ENCODE measurements at places on chromosomes 1 and 21.

GRCh38 chr1:153976819-153977249, 640 bp downstream of the JTB start:
- DNase-seq, result no peak

DNA sequence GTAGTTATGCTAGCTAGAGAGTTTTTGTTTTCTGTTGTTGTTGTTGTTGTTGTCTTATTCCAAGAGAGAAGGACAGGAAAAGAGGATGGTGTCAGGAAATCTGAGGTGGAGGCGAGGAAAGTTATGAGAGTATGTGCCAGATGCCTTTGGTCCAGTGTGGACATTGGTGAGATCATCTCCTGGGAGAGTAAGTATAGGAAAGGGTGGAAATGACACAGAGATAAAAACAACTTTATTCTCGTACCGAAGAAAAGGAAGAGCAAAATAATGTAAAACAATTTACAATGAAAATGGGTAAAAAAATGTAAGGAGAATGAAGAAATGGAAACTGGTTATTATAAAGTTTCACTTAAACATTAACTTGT, 97.4 kb upstream of the ADGRL2 start:
- DNase-seq, result no peak

DNA sequence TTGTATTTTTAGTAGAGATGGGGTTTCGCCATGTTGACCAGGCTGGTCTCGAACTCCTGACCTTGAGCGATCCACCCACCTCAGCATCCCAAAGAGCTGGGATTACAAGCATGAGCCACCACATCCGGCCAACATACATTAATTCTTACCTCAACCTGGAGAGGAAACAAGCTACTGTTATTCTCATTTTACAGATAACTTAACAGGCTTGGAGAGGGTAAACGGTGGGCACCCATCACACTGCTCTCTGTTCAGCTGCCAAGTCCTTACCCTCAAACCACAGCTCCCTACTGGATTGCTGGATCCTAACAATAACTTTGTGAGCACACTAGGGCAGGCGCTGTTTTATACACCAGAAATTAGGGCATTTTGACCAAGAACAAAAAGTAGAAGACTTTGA, 93.6 kb upstream of the BARHL2 start:
- DNase-seq, result no peak

- DNase-seq, result no peak
These were observed 124.7 kb downstream of the PCBP3 start for GRCh38 chr21:45768011-45768739.

DNA sequence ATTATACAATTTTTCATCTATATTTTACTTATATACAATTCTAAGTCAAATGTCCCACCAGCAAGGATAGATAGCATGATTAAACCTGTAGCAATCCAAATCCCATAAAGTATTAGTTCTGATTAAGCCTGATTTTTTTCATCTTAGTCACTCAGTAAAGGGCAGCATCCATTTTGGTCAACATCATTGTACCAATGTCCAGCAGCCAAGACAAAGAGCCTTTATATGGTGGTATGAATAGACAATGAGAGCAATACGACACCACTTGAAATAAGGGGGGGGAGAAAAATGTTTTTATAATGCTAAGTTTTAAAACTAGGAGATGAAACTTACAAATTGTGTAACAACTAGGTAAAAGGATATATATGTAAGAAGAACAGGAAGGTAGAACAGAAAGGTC, 7.4 kb downstream of the ZNF644 start:
- DNase-seq, result no peak

DNA sequence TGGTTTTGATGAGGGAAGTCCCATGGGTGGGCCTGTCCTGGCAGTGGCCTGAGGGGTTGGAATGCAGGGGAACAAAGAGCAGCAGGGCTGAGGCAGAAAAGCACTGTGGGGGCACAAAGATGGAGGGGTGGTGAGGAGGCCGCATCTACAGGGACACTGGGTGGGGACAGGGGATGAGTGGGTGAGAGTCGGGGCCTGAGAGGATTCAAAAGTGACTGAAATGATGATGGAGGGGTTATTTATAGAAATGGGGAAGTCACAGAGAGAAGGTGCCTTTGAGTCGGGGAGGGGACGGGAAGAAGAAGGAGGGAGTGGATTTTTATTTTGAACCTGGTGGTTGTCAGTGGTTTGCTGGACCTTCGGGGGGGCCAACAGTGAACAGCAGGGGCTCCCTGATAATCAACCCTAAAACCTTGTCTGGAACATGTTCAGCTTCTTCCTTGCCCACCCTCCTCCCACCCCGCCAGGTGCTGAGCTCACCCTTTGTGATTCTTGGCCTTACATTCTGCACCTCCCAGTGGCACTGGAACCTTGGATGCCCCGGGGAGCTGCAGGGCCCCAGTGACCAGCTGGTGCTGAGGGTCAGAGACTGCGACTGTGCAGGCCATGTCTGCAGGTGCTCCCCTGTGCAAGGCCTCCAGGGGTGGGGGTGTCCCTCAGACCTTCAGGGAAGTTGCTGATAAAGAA, 42.9 kb downstream of the IER5 start:
- DNase-seq, result no peak

DNA sequence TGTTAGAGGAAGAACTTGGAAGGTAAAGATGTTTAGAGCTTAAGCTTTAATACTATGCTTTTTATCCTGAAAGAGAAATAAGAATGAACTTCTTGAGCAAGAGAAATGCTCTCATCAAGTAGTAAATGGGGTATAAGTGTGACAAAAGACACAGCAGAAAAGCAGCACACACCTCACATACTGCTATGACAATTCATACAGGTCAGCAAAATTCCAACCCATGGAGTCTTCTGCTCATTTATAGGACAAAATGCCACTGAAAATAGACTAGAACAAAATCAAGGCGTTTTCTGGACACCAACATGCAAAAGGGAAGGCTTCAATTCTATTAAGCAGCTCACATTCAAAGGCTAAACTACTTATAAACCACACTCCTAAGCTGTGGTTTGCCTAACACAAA, 61.2 kb downstream of the EYA3 start:
- no peak for DNase-seq

Data from stimulated activated CD4-positive, alpha-beta T cell treated with anti-CD3 and anti-CD28 coated beads, Interleukin-15, amount 100 ng/mL, for 1 hour (primary cell).